ENCODE measurements at places on chromosomes 4 and X.

DNA sequence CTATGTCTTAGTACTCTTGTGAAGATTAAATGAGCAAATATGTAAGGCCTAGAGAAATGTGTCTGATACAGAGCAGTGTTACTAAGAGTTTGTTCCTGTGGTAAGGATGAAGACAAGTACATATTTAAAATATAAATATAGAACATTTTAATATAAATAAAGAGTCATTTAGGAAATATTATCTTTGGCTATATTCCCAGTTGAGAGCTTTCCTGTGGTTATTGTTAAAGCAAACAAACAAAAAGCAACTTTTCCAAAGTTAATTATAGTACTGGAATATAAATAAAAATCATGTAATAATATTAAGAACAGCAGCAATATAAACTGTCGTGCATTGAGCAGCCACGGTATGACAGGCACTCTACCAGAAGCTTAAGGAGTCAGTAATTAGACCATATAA lies 472.5 kb downstream of the INPP4B start:
- no peak for DNase-seq

- DNase-seq = no peak
These were observed 14.3 kb downstream of the SHROOM3 start for GRCh38 chr4:76449362-76449767.

- no peak for DNase-seq
These were observed 31.3 kb downstream of the SUPT20HL2 start for GRCh38 chrX:24282381-24283126.

GRCh38 chr4:102612210-102612609 lies 111.1 kb downstream of the NFKB1 start:
- no peak for DNase-seq

DNA sequence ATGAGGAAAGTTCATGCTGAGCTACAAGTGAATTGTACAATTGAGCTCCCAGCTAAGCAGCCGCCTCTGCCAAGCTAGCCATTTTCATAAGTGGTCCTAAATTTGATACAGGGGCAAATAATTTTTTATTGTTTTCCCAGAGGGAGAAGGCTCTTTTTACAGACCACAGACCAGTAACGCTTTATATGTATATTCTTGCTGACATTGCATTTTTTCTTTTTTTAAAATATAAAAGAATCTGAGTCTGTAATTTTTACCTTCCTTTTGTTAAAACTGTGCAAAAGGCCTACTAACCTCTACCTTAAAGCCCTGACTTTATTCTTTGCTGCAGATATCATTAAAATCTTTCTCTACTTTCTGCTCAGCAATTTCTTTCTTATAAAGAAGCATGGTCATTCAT lies 501.2 kb upstream of the INTU start:
- no peak for DNase-seq

GRCh38 chrX:74133156-74133796 lies 170.7 kb upstream of the ZCCHC13 start:
- DNase-seq = no peak
